Activated T-helper 1 cell treated with anti-CD3 and anti-CD28 coated beads, Interleukin-12 subunit alpha, Interleukin-12 subunit beta, Interleukin-2, Interleukin-4 antibody, amounts not matched to agents 30 ng/mL and 10 ng/mL and 1 ng/mL, durations not matched to agents 14 hours and 24 hours and 36 hours (primary cell): ENCODE measurements at places on chromosomes 13 and 19.

DNA sequence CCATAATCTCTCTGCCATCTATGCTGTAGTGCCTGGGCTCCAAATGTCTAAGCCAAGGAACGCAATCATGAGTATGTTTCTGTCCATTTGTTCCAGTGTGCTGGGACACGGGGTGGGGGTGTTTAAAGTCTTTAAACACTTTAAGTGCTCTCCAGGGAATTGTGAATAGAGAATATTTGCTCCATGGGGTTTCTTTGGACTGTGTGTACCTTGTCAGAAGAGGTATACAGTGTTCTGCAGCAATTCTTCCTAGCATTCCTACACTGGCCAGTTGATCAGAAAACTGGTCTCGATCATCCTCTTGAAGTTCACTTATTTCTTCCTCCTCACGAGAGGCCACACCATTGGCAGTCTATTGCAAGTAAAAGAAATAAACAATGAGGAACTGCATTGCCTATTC lies 35.1 kb upstream of the EEF1AKMT1 start:
- H3K4me1 ChIP-seq = peaks cover 6% of the 10 kb centered on the region
- H3K4me3 ChIP-seq = no peak overlapping the region
- H3K36me3 ChIP-seq = peaks cover 27% of the 10 kb centered on the region
- no peak for DNase-seq
- H3K27ac ChIP-seq = no peak overlapping the region

- H3K4me1 ChIP-seq = peaks cover 61% of the 10 kb centered on the region
- H3K27me3 ChIP-seq = no peaks in the 10 kb centered on the region
- no peaks in the 10 kb centered on the region for H3K36me3 ChIP-seq
Measured at GRCh38 chr13:40313269-40314200, 352.9 kb downstream of the FOXO1 start.

GRCh38 chr13:51235186-51235585 lies 13.0 kb downstream of the FAM124A start:
- no peaks in the 10 kb centered on the region for H3K36me3 ChIP-seq
- no peak overlapping the region for H3K27ac ChIP-seq
- H3K4me1 ChIP-seq = peaks cover 7% of the 10 kb centered on the region

DNA sequence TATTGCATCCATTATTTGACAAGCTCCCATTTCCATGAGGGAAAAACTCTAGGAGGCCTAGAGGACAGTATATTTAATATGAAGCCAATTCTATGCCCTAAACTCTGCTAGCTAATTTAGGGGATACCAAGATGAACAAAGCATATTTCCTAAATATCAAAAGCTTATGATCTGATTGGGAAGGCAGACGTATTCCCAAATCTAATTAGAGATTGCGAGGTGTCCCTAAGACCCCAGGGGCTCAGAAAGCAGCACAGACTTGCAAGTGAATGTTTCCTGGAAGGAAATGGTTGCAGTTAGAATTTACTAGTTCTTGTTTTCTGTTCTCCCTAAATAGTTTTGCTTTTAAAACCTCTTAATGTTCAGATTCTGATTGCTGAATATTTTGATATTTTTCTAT lies 30.7 kb downstream of the NDFIP2 start:
- H3K27ac ChIP-seq = no peak overlapping the region
- no peak overlapping the region for H3K4me3 ChIP-seq
- H3K4me1 ChIP-seq = peaks cover 87% of the 10 kb centered on the region
- DNase-seq = no peak
- H3K36me3 ChIP-seq = peaks cover 54% of the 10 kb centered on the region
- no peaks in the 10 kb centered on the region for H3K27me3 ChIP-seq

- no peak overlapping the region for H3K27ac ChIP-seq
- DNase-seq = peak; percentile 8
Measured at GRCh38 chr19:29467824-29468401, 57.9 kb upstream of the VSTM2B start.

DNA sequence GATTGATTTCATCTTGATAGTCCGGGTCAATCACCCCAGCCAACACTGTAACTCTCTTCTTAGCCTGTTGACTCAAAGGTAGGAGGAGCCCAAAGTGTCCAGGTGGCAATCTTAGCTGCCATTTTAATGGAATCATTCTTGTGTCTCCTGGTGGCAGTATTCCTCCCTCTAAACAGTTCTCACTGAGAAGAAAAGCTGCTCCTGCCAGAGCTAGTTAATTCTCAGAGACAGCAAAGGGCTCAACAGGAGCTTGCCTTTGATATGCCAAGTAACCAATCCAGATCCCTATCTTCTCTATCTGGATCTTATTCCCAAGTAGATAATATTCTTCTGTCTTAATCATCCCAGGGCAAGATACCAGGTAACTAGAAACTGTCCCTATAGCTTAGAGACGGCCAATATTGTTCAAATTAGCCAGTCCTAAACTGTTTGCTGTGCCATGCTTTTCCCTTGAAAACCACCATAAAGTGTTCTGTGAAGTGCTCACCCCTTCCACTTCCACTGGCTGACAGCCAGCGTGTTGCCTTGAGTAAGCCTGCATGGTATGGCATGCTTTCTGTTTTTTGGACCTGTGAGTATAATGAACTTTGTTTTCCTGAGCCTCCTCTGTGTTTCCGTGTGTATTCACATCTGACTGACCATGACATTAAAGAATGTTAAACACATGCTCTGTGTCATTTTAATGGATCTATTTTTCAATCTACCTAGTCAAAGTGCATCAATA lies 463.7 kb upstream of the SLITRK5 start:
- H3K4me3 ChIP-seq = no peak overlapping the region
- no peak for DNase-seq
- H3K27me3 ChIP-seq = no peaks in the 10 kb centered on the region
- H3K27ac ChIP-seq = no peak overlapping the region
- H3K36me3 ChIP-seq = no peaks in the 10 kb centered on the region
- no peaks in the 10 kb centered on the region for H3K4me1 ChIP-seq

DNA sequence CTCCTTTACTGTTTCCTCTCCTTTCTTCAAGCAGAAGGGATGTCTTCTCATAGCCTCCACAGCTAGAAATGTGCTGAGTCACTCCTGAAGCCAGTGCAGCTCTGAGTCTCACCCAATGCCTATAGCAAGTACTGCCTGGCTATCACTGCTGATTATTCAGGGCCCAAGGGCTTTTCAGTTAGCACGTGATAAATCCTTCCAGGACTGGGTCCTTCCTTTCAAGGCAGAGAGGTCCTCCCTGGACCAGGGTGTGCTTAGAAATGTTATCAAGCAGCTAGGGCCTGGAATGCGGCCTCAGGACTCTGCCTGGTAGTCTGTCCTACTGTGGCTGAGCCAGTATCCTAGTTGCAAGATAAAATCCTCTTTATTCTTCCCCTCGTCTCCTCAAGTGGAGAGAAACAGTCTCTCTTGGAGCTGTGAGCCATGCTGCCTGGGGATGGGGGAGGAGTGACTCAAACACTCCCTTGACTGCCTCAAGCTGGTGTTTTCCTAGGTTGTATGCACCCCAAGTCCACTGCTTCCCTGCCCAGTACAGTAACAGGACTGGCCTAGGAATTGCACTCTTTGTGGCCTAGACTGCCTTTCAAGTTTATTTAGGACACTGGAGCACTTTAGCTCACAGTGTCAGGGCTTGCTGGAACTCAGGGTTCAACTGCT lies 198.7 kb upstream of the SERP2 start:
- H3K4me1 ChIP-seq = no peaks in the 10 kb centered on the region
- DNase-seq = no peak
- no peak overlapping the region for H3K27ac ChIP-seq
- peaks cover 5% of the 10 kb centered on the region for H3K27me3 ChIP-seq
- H3K36me3 ChIP-seq = no peaks in the 10 kb centered on the region
- no peak overlapping the region for H3K4me3 ChIP-seq

- H3K4me3 ChIP-seq = no peak overlapping the region
- no peak for DNase-seq
- H3K27ac ChIP-seq = no peak overlapping the region
- peaks cover 2% of the 10 kb centered on the region for H3K27me3 ChIP-seq
- H3K36me3 ChIP-seq = no peaks in the 10 kb centered on the region
Measured at GRCh38 chr13:98327371-98328270, 150.6 kb upstream of the RNF113B start.

DNA sequence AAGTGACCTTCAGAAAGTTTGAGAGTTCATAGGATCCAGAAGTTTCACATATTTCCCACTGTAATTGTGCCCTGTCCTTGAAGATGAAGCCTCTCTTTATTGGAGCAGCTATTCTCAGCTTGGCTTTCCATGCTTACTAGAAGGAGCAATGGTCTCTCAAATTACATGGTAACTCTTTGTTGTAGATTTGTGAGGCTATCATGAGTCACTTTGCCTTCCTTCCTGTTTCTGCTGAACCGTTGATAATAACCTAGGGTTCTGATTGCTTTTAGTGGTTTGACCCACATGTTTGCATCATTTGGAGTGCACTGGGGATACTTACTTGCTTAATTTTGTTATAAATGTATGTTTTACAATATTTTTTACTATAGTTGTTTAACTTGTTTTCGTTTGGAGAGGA lies 772.9 kb upstream of the SLITRK6 start:
- no peaks in the 10 kb centered on the region for H3K4me1 ChIP-seq
- H3K36me3 ChIP-seq = no peaks in the 10 kb centered on the region
- no peak for DNase-seq
- no peak overlapping the region for H3K27ac ChIP-seq
- no peaks in the 10 kb centered on the region for H3K27me3 ChIP-seq
- H3K4me3 ChIP-seq = no peak overlapping the region

DNA sequence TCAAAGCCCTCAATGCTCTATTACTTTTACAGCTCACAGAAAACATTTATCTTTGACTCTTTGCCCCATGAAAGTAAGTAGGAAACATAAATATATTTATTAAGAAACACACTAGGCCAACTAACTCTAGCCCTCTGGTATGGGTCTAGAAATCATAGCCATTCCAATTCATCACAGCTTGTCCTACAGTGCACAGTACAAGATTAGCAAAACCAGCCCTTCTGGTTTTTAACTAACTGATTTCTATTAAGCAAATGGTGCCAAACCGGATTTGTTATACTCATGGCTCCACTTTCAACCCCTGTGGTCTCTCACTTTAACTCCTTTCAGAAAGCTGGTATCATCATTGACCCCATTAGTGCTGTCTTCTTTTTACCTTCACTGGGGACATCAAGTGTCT lies 5.6 kb upstream of the LRRC63 start:
- H3K4me1 ChIP-seq = peaks cover 25% of the 10 kb centered on the region
- no peaks in the 10 kb centered on the region for H3K27me3 ChIP-seq

DNA sequence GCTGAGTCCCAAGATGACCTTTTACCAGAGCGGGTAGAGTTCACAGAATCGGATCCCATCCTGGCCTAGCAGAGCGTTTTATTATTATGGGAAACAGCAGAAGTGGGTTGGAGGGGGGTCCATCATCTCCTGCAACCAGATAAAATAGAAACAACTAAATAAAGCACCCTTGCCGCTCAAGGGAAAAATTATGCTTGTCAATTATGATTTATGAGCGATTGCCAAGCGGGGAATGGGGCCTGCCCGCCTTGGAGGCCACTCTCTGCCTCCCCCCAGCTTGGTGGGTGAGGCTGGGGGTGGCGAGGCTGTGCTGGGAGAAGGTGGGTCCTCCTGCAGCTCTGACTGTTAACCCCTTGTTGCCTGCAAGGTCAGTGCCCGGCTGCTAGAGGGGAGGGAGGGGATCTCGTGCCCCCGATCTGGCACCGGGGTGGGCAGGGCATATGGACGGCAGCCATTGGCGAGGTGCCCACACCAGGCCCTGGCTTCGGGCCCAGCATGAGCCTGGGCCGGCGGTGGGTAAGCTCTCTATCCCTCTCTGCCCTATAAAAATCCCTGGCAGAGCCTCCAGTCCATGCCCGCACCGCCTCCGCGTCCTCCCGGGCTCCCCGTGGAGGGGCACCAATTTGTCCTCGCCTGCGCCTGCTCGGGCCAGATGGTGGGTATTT lies 129.1 kb downstream of the URI1 start:
- no peak for DNase-seq
- H3K4me3 ChIP-seq = no peak overlapping the region
- no peaks in the 10 kb centered on the region for H3K36me3 ChIP-seq
- H3K4me1 ChIP-seq = no peaks in the 10 kb centered on the region

DNA sequence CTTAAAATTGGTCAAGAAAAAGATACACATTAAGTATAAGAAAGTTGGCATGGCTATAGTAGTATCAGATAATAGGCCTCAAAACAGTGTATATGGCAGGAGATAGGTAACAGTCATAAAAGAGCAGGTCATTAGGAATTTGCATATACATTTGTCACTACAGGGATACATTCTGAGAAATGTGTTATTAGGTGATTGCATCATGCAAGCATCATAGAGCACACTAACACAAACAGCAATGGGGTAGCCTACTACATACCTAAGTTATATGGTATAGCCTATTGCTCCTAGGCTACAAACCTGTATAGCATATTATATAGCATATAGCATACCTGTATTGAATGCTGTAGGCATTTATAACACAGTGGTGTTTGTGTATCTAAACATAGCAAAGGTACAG lies 6.2 kb upstream of the ZNF529 start:
- DNase-seq = no peak
- H3K4me1 ChIP-seq = peaks cover 9% of the 10 kb centered on the region
- no peaks in the 10 kb centered on the region for H3K27me3 ChIP-seq
- no peak overlapping the region for H3K27ac ChIP-seq
- H3K4me3 ChIP-seq = no peak overlapping the region

- H3K36me3 ChIP-seq = peaks cover 33% of the 10 kb centered on the region
- no peaks in the 10 kb centered on the region for H3K27me3 ChIP-seq
- no peak overlapping the region for H3K4me3 ChIP-seq
- H3K4me1 ChIP-seq = peaks cover 32% of the 10 kb centered on the region
- no peak for DNase-seq
Measured at GRCh38 chr19:1084024-1084868, 10.9 kb downstream of the POLR2E start.

GRCh38 chr19:51647318-51647717 lies 693 bp upstream of the SIGLEC14 start:
- H3K4me1 ChIP-seq = no peaks in the 10 kb centered on the region
- no peak overlapping the region for H3K4me3 ChIP-seq
- no peaks in the 10 kb centered on the region for H3K36me3 ChIP-seq
- H3K27ac ChIP-seq = no peak overlapping the region
- H3K27me3 ChIP-seq = no peaks in the 10 kb centered on the region

- DNase-seq = no peak
- H3K27ac ChIP-seq = no peak overlapping the region
- no peak overlapping the region for H3K4me3 ChIP-seq
- H3K27me3 ChIP-seq = no peaks in the 10 kb centered on the region
Measured at GRCh38 chr19:28028881-28029444, 1184.0 kb downstream of the UQCRFS1 start.

DNA sequence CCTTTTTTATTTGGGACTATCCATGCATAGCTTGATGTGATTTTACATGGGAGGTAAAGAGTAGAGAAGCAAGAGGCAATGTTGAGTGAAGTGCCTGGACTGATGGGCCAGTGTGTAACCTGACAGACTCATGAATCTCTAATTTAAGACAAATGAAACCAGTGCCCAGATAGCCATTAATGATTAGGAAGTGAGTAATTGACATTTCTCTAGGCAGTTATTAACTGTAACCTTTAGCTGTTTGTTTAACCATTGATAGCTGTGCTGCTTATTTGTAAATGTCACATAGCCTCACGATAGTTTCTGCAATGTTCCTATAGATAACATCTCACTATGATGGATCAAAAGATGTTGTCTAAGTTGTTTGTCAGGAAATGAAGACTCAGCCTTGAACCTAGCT lies 1047.5 kb upstream of the SPRY2 start:
- H3K4me1 ChIP-seq = no peaks in the 10 kb centered on the region
- DNase-seq = no peak
- H3K27me3 ChIP-seq = no peaks in the 10 kb centered on the region
- no peaks in the 10 kb centered on the region for H3K36me3 ChIP-seq
